Femur (tissue), 1 donor: ENCODE measurements at places on chromosomes 2 and 18.

DNA sequence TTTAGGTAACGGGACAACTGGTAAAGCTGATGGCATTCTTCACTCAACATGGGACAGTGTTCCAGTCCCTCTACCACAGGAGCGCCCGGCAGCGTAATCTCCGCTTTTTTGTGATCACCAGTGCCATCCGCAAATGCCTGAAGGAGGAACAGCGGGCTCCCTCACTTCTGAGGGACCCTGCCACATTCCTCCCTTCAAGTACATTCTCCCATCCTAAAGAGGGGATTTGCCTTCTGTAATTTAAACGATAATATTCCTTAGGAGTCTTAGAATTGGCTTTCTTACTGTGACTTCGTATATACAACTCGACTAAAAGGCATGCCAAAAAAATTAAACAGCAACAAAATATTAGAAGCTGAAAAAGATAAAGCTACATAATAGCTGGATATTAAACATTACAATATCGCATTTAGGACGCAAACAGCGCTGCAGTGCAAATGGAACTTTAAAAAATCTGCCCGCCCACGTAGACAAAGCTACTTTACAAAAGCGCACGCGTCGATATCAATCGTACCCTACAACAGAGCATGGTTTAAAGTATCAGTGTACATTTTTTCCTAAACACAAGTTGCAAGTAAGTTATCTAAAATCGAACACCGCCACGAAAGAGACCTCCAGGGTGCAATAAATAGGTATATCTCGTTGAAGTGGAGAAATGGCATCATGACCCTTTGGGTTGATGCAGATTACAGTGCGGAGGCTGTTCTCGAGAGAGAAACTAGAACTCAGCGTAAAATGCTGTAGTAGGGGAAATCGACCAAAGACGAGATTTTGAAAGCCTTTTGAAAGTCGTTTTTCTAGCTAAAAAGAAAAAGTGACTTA, 2.3 kb upstream of the VSNL1 start:
- DNase-seq = peak; percentile 23

DNA sequence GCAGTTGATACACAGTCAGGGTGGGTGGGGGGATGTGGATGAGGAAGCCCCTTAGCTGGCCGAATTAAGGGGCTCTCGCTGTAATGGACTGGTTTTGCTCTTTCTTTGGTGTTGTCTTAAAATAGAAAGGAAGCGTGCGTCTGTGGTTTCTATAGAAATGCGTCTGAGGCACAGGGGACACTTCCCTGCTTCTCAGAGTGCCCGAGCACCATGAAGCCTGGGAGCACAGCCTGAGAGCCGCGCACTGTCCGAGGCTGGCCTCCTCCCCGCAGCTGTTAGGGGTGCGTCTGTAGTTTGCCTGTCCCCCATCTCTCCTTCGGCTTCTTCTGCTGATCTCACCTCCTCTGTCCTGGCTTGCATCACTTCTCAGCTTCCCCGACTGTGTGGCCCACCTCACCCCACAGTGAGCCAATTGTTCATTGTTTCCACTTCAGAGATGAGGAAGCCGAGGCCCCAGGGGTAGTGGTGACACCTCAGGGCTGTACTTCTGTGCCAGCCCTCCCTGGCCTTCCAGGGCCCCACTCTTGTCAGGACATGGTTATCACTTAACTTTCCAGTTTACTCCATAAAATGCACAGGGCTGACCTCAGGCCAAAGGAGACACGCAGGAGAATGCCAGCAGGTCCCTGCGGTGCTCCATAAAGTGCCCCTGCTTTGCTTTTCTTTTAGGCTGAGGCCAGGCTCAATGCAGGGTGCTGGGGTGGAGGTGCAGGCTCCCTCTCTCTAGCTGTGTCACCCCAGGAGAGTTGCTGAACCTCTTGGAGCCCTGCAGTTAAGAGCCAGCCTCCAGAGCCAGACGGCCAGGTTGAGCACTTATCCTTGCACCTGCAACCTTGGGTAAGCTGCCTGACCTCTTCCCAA, 210.6 kb downstream of the SEPTIN10 start:
- no peak for DNase-seq

GRCh38 chr2:236939721-236940231, 145.9 kb upstream of the COPS8 start:
- no peak for DNase-seq

GRCh38 chr2:174663550-174663949, 65.9 kb upstream of the WIPF1 start:
- peak; percentile 76 for DNase-seq

- no peak for DNase-seq
Observed at GRCh38 chr18:49764032-49764431, 49.3 kb downstream of the ACAA2 start.

GRCh38 chr2:20352581-20353216, 2.1 kb upstream of the PUM2 start:
- DNase-seq = no peak

- DNase-seq = no peak
Observed at GRCh38 chr2:201383136-201383535, 26.0 kb upstream of the FLACC1 start.

GRCh38 chr2:150729495-150729955, 242.1 kb upstream of the RND3 start:
- DNase-seq = no peak

- no peak for DNase-seq
Observed at GRCh38 chr18:76955524-76956170, 133.3 kb downstream of the ZNF236 start.

GRCh38 chr2:212777020-212777491, 238.5 kb upstream of the ERBB4 start:
- DNase-seq = no peak

- DNase-seq = no peak
Observed at GRCh38 chr2:234502919-234503285, 6.0 kb upstream of the ARL4C start.

DNA sequence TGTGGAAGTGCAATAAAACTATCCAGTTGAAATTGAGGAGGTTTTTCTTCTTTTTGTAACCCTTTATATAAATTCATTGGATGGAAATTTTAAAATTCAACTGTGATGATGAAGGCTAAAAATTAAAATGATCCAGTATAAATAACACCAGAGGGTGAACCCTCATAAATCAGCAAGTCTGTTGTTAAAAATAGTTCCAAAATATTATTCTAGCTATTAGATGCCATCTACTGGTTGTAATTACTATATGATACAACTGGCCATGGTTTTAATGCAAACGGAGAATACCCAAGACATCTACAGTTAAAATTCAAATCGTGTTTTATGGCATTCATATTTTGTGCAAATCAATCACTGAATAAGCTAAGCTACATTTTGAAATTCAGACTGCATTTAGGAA, 53.8 kb downstream of the TMEM200C start:
- no peak for DNase-seq

DNA sequence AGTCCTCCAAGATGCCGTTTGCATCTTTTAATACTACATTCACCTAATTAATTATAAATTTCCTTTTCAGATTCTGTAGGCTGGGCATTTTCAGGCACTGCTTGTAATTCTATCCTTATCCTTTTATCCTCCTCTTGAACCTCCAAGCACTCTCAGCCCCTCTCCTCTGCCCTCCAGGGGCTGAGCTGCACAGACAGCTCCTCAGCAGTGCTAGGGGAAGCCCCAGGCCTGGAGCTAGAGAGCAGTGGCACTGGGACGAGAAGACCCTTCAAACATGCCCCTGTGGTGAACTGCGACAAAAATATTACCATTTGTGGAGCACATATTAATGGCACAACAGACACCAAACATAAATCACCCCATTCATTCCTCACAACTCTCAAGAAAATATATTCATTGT, 32.9 kb downstream of the CFAP210 start:
- no peak for DNase-seq

- DNase-seq = no peak
Observed at GRCh38 chr2:60498127-60498815, 55.2 kb downstream of the BCL11A start.

DNA sequence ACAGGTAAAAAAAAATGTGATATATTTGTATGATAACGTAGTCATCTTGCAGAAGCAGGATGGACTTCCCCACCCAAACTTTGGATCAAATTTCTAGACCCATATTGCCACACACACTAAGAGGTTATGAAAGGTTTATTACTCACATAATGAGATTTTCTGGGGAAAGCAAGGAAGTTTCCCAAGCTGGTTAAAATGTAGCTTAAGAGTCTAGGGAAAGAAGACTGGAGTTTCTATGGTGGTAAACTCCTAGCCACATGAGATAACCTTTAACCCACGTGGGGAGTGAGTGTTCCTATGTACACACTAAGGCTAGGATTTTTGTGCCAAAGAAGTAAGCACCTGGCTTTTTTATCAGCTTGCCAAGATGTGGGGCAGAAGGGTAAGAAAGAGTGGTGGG, 335.7 kb upstream of the UBE2E3 start:
- no peak for DNase-seq

GRCh38 chr2:1641523-1641922, 102.8 kb downstream of the PXDN start:
- DNase-seq = no peak

DNA sequence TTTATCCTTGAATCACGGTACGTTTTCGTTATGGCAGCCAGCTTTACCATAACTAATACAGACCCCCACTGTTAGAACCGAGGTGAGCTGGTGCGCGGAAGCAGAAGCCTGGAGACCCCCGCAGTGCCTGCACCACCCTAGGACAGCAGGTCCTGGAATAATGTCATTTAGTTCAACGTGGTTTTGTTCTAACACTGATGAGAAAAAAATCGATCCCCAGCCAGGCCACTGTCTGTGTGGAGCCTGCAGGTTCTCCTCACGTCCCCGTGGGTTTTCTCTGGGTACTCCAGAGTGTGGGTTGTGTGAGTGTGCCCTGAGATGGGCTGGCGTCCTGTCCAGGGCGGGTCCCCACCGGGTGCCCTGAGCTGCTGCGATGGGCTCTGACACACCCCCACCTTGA, 69.9 kb upstream of the ST3GAL5 start:
- DNase-seq = no peak

- peak; percentile 37 for DNase-seq
Observed at GRCh38 chr18:22609642-22610041, 191.9 kb upstream of the CTAGE1 start.

- no peak for DNase-seq
Observed at GRCh38 chr2:117980783-117981676, 32.8 kb downstream of the CCDC93 start.

- DNase-seq = peak; percentile 52
Observed at GRCh38 chr2:99425022-99425421, 64.8 kb downstream of the REV1 start.

- no peak for DNase-seq
Observed at GRCh38 chr2:17520761-17521160, 2.5 kb upstream of the RAD51AP2 start.

- DNase-seq = peak; percentile 56
Observed at GRCh38 chr2:37585982-37586621, 85.3 kb downstream of the CDC42EP3 start.

DNA sequence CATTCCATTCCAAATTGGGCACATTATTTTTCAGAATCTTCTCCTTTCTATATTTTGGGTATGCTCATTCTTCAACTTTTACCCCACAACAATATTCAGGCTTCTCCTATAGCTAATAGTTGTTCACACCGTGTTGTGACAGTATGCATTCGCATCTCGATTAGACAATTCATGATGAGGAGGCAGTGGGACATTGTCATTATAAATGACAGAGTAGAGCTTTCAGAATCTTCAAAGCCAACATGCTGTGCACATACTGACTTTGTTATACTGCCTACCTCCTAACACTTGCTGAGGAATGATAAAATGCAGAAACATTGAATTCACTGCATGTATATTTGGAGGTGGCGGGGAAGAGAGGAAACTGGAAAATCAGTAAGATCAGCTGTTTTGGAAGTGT, 714.2 kb downstream of the SUCLG1 start:
- DNase-seq = no peak
